ENCODE measurements at places on chromosomes 11 and 22.
A peak's percentile ranks its signal among the peaks of the same experiment; 100 is the strongest.

DNA sequence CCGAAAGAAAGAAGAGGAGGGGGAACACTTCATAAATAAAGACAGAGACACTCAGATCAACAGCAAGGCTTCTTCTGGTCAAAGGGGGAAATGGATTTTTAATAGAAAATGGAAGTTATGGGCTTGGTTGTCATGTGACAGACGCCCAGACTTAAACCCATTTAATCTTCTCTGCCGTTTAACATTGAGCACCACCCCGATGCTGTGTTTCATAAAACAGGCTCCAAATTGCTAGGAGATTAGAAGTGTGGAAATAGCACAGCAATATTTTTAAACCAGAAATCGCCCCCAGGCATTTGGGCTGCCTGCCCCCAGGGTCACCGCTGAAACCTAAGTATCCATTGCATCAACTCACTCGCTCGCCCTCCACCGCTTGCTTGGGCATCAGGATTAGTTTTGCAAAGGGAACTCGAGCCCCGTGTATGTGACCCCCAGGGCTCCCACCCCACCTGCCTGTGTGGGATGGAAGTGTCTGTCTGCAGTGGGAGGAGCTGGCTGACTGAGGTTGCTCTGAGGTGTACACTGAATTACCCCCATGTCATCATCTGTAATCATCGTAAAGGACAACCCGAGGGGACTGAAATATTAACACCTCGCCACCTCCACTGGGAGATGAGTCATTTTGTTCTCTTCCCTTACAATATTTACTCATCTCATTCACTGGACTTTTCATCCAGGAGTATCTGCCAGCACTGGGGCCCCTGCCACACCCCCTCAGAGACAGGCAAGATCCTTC, 10.7 kb downstream of the DSCAML1 start:
- no peak for DNase-seq

- no peak for DNase-seq
Observed at GRCh38 chr11:18791969-18792628, 501 bp upstream of the PTPN5 start.

- no peak for DNase-seq
Observed at GRCh38 chr11:3167143-3168119, 2.3 kb upstream of the OSBPL5 start.

DNA sequence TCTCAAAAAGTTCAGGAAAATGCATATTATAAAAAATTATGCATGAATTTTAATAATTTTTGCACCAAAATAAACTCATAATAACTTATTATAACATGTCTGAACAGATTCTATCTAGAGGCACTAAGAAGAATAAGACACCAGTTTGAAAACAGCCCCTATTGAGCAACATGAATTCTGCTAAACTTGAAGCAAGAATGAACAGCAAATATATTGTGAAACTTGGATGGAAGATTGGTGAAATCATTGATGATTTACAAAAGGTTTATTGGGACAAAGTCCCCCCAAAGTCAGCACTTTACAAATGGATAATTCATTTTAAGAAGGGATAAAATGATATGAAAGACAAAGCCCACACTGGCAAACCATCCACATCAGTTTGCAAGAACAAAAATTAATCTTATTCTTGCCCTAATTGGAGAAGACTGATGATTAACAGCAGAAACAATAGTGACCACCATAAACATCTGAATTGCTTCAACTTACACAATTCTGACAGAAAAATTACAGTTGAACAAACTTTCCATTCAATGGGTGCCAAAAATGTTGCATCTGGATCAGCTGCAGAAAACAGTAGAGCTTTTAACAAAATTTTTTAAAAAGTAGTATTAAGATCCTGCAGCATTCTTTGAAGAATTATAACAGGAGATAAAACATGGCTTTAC, 257.5 kb upstream of the FAT3 start:
- no peak for DNase-seq

GRCh38 chr11:95379479-95379878, 148.5 kb upstream of the SESN3 start:
- DNase-seq, result no peak

GRCh38 chr11:111410951-111411350, 31.9 kb upstream of the POU2AF1 start:
- no peak for DNase-seq

- DNase-seq, result no peak
Observed at GRCh38 chr11:104907521-104908185, 9.4 kb upstream of the CASP12 start.

DNA sequence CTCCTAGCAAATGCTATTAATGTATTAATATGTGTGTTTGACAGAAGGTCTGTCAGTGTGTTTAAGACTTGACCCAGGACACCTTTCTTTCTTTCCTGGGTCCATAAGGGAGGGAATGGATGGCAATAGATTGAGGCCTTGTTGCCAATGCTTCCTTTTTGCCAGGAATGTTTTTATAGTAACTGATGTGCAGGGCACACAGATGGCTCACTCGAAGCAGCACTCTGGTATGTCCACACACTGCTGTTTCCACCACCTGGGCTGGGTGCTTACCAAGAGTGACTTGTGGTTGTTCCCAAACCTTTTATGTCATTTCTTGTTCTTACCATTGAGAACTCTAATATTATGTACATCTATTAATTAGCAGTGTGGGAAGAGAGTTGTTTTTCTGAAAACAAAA, 396.9 kb upstream of the SYN3 start:
- no peak for DNase-seq

GRCh38 chr11:86176165-86176884, 68.2 kb upstream of the EED start:
- DNase-seq, result no peak

GRCh38 chr11:29279716-29280115, 737.1 kb downstream of the KCNA4 start:
- DNase-seq, result no peak

- DNase-seq, result no peak
Observed at GRCh38 chr22:38694940-38695339, 5.8 kb downstream of the JOSD1 start.

DNA sequence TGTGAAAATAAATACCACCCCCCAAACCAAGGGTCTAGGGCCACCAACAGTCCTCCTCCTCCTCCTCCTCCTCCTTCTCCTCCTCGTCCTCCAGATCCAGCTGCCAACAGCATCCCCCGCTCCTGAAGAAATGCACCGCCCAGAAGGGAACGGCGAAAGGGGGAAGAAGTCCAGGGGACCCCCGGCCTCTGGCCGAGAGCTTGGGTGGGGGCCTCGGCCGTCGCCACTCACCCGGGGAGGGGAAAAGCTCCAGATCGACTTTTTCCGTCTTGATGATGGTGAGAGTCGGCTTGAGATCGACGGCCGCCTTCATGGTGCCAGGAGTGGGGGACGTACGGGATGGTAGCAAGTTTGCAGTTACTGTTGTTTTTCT, 65.7 kb downstream of the ETS1 start:
- DNase-seq, result no peak

DNA sequence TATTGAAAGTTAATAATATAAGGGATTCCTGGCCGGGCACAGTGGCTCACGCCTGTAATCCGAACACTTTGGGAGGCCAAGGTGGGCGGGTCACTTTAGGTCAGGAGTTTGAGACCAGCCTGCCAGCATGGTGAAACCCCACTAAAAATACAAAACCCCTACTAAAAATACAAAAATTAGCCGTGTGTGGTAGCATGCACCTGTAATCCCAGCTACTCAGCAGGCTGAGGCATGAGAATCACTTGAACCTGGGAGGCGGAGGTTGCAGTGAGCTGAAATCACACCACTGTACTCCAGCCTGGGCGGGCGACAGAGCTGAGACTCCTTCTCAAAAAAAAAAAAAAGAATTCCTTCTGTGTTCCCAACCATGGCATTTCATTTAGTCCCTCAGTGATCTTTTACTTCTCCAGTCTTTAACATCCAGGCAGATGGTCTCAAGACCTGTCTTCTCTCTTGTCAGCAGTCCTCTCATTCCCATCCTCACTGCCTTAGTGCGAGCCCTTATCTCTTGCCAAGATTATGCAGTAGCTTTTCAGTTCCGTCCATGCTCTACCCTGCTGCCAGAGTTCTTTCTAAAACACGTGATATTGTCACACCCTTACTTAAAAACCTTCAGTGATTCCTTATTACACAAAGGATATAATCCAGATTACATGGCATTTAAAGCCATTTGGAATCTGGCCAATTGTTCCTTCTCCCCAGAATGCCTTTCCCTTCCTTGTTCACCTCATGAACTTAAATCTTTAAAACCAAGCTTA, 17.9 kb downstream of the RTN3 start:
- DNase-seq, result no peak

GRCh38 chr11:132844956-132845696, 687.2 kb downstream of the OPCML start:
- DNase-seq, result peak; percentile 84

- DNase-seq, result no peak
Observed at GRCh38 chr22:32846780-32847491, 45.4 kb downstream of the TIMP3 start.

GRCh38 chr22:35400501-35400790, 506 bp downstream of the MCM5 start:
- DNase-seq, result no peak

DNA sequence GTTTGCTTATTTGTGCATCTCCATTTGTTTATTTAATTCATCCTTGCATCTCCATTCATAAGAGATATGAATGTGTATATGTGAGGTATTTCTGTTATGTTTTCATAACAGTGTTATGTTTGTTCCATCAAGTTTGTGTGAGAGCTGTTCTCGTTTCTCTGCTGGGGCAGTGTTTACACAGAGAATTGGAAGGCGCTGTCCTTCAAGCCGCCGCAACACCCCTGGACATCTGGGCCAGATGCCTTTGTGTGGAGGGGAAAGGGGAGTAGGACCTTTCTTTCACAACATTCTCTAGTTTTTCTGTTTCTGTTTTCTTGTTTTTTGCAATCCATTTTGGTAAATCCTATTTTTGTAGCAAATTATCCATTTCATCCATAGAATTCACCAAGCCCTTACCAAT, 7.0 kb upstream of the TM7SF2 start:
- no peak for DNase-seq

DNA sequence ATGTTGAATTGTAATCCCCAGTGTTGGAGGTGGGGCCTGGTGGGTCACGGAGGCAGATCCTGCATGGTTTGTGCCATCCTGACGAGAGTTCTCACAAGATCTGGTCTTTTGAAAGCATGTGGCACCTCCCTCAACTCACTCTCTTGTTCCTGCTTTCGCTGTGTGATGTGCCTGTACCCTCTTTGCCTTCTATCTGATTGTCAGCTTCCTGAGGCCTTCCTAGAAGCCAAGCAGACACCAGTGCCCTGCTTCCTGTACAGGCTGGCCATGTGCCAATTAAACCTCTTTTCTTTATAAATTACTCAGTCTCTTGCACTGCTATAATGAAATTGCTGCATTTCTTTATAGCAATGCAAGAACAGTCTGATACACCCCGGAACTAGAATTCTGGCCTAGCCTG, 13.1 kb downstream of the PTPN5 start:
- no peak for DNase-seq

DNA sequence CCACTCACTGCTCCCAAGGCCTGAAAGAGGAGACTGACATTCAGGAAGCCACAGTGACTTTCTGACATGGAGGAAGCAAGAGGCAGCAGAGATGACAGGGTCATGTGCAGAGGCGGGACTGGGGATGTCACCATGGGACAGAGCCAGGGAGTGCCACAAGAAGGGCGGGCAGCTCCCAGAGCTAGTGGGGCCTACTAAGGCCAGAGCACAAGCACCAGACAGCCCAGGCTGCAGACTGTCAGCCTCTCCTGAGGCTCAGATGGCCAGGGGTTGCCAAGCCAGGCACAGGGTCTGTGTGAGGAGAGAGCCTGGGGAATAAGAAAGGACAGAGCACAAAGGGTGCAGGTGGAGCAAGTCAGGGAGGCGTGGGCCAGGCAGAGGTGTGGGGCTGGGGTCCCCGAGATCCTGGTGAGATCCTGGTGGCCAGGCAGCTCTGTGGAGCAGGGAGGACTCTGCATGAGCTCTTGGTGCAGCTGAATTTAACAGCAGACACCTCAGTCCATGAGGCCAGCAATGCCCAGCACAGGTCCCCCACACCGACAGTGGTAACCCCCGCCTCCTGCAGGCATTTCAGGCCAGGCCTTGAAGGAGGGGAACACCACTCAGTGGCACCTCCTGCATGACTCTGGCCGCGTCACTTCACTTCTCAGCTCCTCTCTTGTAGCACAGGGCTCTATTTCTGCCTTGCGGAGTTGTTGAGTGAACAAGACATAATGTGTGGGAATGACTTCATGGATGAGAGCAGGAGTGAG, 52.3 kb downstream of the SGSM3 start:
- DNase-seq, result no peak

GRCh38 chr11:113048820-113049768, 87.9 kb downstream of the NCAM1 start:
- peak; percentile 27 for DNase-seq

GRCh38 chr11:11710556-11710955, 88.8 kb upstream of the GALNT18 start:
- no peak for DNase-seq

DNA sequence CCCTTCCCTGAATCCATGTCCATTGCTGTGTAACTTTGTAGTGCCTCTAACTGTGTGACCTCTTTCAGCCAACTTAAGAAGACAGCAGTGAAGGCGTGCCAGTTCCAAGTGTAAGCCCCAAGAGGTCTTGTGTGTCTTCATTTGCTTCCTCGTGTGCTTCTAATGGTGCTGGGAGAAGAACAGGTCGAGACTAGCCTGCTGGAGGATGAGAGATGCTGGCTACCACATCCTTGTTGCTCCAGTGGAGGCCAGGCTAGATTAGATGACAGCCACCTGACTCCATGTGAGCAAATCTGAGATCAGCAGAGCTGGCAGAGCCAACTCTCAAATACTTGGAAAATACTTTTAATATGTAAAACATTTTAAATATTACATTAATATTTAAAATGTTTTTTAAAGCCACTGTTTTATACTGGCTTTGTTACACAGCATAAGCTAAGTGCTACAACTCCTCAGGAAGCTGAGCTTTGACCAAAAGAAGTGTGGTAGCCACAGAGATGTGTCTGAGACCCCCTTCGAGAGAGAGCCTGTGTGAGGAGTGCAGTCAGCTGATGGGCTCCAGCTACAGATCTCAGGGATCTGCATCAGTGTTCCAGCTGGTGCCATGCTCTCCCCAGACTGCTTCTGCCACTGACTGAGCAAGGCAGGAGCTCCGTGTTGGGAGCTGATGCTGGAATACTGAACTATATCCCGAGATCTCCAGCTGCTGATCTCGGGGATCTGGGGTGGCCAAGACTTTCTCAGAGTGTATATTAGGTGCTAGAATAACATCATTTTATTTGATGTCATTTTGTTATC, 8.9 kb downstream of the KCNJ11 start:
- no peak for DNase-seq

- no peak for DNase-seq
Observed at GRCh38 chr22:43723816-43724215, 88.3 kb downstream of the EFCAB6 start.

GRCh38 chr11:12399355-12399754, 22.0 kb downstream of the PARVA start:
- DNase-seq, result no peak

GRCh38 chr11:62025487-62026105, 58.2 kb upstream of the FTH1 start:
- DNase-seq, result peak; percentile 87

GRCh38 chr11:61453695-61454094, 23.8 kb downstream of the SDHAF2 start:
- no peak for DNase-seq

DNA sequence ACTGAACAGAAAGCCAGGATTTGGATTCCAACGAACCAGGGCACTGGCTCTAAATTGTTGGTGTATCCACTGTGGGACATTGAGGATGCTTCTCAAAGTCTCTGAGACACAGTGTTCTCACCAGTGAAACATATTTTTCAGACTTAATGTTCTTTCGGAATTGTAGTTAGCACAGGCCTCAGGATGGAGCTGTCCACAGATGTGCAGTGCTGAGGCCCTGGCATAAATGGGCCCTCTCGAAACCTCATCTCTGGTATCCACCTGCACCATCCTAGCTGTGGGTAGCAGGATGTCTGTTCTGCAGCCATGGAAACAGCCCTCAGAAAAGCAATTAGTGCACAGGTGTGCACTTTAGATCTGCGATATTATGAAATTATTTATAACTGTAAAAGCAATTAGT, 656.8 kb downstream of the TBC1D22A start:
- no peak for DNase-seq

Measured in GM04503 (cell line).